ENCODE measurements at places on chromosomes 2 and 18.

- DNase-seq = no peak
Observed at GRCh38 chr2:236685361-236685760, 115.7 kb downstream of the ACKR3 start.

DNA sequence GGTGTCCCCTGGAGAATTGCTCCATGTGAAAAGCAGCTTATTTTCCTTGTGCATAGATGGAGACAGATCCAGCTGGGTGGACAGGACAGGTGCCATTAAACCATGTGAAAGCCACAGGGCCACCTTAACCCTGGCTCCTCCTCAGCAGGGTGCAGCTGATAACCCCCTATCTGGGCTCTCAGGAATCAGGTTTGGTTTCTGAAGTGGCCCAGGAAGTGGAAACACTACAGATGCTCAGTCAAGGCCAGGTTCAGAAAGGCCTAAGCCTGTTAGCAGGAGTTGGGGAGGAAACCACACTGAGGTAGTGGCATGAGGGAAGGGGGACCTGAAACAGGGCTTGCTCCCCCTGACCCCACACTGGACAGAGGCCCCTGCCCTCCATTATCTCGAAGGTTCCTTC lies 217.0 kb downstream of the SPP2 start:
- no peak for DNase-seq

- DNase-seq = no peak
Observed at GRCh38 chr2:75066121-75066902, 107.9 kb downstream of the POLE4 start.

GRCh38 chr2:194100201-194100600 lies 1556.8 kb upstream of the SLC39A10 start:
- DNase-seq = no peak

GRCh38 chr2:108621087-108621559 lies 86.9 kb downstream of the LIMS1 start:
- no peak for DNase-seq

GRCh38 chr18:46574000-46574742 lies 82.8 kb downstream of the LOXHD1 start:
- no peak for DNase-seq

GRCh38 chr2:101736861-101737291 lies 39.4 kb downstream of the MAP4K4 start:
- DNase-seq = no peak

DNA sequence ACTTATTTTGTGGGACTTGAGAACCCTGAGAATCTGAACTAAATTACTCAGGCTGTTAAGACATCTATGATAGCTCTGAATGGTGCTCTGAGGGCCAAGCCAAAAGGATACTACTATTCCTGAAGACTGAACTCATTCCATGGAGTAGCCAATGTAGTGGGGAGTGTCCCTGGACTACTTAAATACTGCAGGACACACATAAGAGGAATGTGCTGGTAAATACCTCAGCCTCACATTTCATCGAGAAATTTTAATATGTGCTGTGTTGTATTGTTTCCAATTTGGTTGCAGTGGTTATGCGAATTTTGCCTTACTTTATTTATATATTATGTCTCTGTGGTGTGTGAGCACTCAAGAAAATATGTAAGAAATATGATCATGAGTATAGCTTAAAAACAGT lies 264.4 kb upstream of the FIGN start:
- DNase-seq = no peak

- DNase-seq = no peak
Observed at GRCh38 chr2:37276291-37276690, 44.8 kb downstream of the NDUFAF7 start.

DNA sequence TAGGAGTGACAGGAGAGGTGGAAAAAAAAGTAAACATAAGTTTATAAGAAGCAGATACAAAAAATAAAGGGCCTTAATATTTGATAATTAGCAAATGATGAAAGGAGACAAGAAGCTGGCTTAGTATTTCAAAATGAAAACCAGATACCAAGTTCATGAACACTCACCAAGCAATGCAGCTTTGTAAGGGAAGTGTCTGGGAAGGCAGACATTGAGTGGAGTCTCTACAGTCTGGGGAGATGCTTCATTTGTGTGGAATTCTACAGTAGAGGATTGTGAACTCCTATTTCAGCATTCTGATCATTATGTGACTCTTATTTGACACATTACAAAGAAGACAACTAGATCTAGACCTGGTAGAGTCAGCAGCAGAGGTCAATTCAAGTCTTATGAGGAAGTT lies 1072.7 kb downstream of the DSC3 start:
- DNase-seq = no peak

DNA sequence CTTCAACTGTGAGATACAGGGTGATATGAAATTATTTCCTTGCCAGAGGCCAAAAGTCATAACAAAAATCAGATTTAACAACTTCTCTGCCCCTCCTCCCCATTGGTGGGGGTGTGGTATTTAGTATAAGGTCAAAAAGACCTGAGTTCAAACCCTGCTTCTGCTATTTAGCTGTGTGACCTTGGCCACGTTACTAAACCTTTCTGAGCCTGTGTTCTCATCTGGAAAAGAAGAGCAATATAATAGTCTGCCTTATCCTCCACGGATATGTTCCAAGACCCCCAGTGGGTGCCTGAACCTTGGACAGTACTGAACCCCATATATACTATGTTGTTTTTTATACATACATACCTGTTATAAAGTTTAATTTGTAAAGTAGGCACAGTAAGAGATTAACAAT lies 3.7 kb downstream of the CDC42EP3 start:
- no peak for DNase-seq

Measured in NCI-H1930 (cell line).